ENCODE measurements at places on chromosomes 3 and 15.
A peak's percentile ranks its signal among the peaks of the same experiment; 100 is the strongest.

DNA sequence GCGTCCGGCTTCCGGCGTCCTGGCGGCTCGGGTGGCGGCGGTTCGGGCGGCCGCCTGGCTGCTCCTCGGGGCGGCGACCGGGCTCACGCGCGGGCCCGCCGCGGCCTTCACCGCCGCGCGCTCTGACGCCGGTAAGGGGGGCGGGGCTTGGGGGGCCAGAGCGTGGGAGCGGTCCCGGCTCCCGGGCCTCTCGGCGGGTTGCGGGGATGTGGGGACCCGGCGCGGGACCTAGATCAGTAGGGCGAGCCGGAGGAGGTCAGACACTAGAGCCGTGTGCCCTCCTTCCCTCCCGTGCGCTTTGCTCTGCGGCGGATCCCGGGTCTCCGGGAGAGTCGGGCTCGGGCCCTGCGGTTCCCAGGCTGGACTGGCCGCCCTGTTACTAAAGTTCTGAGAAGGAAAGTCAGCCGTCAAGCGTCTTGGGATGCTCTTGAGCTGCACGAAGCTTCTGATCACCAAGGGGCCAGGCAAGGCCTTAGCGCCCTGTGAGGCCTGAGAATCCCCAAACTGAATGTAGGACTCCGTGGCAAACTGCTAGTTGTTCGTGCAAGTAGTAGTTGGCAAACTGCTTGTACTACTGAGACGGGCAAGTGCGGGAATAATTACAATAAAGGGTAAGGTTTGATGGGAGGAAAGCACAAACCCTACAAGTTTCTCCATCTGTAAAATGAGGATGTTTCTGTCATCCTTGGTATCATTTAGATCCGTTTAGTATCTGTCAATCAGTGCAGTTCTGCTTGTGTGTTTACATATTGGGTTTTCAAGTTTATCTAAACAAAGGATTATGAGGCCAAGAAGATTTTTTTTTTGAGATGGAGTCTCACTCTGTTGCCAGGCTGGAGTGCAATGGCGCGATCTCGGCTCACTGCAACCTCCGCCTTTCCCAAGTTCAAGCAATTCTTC is 587 bp downstream of the PIGX start:
- DNase-seq, result peak; percentile 62

GRCh38 chr15:80777826-80778620 is 1.1 kb upstream of the CEMIP start:
- no peak for DNase-seq

- DNase-seq, result no peak
Measured at GRCh38 chr3:182697345-182697919, 95.9 kb upstream of the ATP11B start.

DNA sequence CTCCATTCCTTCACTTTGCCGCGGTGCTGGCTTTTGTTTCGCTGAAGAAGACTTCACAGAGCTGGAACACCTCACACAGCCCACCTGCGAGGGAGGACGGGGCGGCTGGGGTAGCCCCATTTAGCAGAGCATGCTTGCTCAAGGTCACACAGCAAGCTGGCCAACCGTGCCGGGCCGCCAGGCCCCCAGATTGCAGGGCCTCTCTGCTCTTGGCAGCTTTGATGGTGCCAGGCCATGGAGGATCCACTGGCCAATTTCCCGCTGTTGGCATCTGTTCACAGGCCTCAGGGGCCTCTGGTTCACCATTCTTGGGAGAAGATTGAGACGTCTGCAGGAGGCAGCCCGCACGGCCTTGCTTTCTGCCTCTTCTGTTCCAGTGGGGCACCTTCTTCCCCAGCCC is 77.9 kb upstream of the LINGO1 start:
- DNase-seq, result no peak

GRCh38 chr15:36156879-36157427 is 422.5 kb upstream of the CDIN1 start:
- DNase-seq, result no peak

DNA sequence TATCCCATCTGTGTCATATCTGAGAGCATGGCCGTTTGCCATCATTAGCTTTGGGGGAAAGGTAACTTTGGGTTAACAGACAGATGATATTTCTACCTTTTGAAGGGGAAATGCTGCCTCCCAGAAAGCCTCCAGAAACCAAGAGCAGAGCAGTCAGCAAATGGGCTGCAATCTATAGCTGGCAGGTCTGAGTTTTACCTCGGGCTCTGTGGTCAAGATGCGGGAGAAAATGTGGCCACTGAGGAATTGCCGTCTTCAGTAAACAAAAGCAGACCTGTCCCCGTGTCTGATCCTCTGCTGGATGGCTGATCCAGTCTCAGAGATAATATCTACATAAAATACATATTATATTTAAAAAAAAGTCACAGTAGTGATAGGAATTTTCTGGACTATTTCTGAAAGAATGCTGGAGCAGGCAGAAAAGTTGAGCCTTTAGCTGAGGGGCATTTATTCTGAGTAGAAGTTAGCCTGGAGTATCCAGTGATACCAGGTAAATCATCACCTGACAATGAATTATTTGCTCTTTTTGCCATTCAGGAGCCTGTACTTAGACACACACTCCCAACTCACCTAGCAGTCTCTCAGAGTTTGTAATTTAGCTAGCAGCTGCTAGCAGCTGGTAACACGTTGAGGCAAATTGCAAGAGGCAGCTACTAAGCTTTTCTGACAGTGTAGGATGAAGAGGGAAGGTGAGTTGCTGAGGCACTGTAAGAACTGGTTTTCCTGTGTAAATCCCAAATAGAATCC is 285.3 kb upstream of the RARB start:
- DNase-seq, result no peak

- DNase-seq, result no peak
Measured at GRCh38 chr3:7615043-7615442, 754.1 kb downstream of the GRM7 start.

DNA sequence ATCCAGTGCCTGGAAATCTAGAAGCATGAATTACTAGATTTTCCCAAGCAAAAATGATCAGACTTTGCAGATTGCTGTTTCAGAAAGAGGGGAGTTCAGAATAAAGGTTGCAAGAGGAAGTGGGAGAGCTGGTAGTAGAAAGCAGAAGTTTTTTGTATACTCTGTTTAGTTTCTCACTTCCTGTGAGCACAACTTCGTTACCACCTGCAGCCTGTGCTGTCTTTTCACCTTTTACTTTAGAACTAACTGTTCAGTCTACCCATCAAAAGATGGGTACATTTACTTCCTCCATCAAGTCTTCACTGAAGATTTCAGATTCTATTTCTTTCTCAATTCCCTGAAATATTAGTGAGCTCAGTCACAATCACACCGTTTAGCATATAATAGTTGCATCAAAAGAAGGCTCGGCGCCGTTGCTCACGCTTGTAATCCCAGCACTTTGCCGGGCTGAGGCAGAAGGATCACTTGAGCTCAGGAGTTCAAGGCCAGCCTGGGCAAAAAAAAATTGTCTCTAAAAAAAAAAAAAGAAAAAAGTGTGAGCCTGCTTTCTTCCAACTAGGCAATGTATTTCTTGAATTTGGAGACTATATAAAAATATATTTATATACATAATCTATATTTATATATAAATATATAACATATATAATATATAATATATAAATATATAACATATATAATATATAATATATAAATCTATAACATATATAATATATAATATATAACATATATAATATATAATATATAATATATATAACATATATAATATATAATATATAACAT is 1.8 kb upstream of the CEP97 start:
- DNase-seq, result no peak

GRCh38 chr15:76737573-76737972 is 167.6 kb downstream of the SCAPER start:
- no peak for DNase-seq

DNA sequence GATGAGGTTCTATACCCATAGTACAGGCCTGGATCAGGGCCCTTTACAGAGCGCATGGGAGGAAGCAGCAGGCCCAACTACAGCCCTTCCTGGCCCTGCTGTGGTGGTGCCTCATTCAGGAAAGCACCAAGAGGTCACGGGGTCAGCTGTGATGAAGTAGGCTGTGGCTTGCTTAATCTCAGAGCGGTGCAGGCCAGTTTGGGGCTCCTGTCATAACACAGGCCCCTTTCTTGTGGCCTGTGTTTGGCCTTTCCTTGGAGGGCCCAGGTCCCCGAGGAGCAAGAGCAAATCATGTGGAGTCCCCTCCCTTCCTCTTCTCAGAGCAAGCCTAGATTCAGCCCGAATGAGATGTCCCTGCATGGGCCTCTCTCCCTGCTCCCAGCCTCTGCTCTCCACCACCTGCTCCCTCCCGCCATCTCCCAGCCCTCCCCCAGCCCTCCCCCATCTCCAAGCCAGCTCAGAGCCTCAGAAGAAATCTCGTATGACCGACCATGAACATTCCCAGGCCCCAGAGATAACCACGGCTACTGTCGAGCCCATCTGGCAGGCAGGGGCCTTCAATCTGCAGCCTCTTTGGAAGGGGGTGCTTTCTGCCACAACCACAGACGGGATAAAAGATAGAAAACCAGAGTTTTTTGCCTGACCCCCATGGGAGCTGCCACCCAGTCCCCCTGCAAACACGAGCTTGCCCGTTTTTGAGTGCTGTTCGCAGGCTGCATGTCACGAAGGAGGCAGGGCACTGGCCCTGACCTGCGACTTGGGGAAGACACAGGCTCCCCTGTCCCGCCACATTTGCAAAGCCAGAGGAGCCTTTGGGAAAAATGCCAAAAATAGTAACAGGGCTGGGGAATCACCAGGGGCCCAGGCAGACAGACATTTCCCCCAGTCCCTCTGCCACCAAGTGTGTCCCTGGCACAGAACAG is 32.3 kb upstream of the DUSP7 start:
- DNase-seq, result no peak

DNA sequence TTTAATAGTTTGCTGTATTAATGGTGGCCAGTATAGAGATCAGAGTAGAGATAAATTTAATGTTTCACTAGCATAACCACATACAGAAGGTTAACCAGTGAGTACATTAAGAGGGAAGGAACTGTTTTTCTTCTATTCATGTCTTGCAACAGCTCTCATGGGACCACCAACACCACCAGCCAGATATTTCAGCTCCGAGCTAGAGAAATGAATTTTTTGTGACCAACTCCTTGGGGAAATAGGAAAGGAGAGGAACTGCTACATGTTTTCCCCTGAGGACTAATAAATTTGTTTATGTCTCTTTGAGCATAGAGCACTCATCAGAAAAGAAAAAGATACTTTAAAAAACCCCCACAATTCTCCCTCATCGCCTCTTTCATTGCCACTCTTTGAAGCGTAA is 247.5 kb downstream of the MBNL1 start:
- no peak for DNase-seq

DNA sequence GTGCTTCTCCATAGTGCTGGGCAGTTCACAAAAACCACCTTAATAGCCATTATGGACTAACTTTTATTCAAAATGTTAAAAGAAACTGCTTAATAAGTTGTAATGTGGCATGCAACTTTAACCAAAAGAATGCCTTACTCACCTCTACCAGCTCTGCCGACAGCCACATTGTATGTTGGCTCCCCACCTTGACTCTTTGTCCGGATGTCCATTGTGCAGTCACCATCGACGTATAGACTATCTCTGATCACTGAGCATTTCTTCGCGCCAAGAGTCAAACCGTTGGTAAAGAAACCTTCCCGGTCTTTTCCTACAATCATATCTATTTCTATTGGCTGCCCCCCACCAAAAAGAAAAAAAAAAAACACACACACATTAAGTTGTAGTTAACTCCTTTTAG is 2.5 kb downstream of the PFN2 start:
- no peak for DNase-seq

DNA sequence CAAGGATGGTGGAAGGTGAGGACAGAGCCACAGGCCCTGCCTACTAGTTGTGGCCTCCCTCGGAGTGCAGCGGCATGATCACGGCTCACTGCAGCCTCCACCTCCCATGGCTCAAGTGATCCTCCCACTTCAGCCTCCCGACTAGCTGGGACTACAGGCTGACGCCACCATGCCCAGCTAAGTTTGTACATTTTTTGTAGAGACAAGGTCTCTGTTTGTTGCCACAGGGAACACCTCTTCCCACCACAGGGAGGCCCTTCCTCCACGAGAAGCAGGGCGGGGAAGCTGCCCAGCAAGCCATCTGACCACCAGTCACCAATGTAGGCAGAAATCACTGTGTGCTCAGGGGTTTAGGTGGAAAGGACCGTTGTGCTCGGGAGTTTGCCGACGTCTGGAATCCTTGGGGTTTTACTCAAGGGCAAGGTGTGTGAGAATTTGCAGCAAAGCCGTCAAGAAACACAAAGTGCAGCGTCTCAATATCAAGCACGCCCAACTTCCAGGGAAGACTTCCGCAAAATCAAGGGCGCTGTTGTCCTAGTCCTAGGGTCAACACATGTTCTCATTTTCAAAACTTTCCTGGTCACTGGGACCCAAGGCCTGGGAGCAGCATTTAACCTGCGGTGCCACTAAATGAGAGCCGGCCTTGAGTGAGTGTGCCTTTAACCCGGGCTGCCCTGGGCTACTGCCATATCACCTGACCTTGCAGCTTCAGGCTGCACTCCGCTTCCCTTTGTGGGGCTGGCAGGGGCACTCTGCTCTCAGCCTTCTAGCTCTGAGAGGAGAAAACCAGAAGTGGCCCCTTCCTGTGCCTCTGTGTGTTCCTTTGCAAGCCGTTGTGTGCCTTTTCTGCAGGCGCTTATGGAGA is 65.7 kb downstream of the SLC12A8 start:
- DNase-seq, result no peak

DNA sequence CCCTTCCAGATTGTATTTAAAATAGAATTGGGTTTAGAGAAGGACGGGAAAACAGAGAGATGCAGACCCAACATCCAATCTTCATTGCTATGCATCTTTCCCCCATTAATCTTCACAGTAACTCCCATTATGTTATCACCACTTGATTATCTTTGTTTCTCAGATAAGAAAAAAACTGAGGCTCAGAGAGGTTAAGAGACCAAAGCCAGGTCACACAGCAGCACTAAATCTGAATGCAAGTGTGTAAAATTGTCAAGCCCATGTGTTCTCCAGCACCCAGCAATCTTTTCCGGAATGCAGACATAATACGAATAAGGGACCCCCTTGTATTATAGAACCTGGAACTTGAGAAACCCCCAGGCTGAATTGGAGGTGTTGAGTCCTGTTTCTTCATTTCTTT is 80.5 kb upstream of the TRIM42 start:
- no peak for DNase-seq

DNA sequence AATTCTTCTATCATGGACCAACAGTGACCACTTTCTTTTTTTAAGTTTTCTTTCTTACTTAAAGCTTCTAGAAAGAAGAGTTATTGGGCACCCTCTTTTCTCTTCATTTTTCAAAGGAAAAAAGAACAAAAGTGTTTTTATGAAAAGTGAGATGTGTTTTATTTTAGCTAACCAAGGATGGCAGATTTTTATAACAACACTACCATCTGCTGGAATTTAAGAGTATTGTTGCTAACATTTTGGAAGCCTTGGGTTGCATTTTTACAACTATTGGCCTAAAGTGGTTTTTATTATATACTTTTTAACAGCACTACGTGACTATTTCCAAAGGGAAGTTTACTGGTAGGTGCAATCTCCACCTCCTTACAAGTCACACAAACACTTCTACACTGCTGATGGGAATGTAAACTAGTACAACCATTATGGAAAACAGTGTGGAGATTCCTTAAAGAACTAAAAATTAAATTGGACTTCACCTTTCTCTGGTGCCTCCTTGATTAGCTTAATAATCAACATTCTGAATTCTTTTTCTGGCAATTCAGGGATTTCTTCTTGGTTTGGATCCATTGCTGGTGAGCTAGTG is 237.7 kb upstream of the AGTR1 start:
- no peak for DNase-seq

- DNase-seq, result peak; percentile 34
Measured at GRCh38 chr3:194255252-194256039, 95.7 kb downstream of the CPN2 start.

GRCh38 chr3:133246119-133246518 is 153.7 kb upstream of the BFSP2 start:
- no peak for DNase-seq
